CD4-positive, alpha-beta T cell treated with Interleukin-6 at 100 ng/mL for 8 hours (primary cell): ENCODE measurements at places on chromosomes 3 and 15.

GRCh38 chr3:163328680-163329079 lies 1749.6 kb downstream of the SI start:
- no peak for DNase-seq

GRCh38 chr3:188053710-188054380 lies 100.1 kb upstream of the LPP start:
- no peak for DNase-seq

GRCh38 chr15:90174140-90174875 lies 26.8 kb upstream of the SEMA4B start:
- DNase-seq = no peak

DNA sequence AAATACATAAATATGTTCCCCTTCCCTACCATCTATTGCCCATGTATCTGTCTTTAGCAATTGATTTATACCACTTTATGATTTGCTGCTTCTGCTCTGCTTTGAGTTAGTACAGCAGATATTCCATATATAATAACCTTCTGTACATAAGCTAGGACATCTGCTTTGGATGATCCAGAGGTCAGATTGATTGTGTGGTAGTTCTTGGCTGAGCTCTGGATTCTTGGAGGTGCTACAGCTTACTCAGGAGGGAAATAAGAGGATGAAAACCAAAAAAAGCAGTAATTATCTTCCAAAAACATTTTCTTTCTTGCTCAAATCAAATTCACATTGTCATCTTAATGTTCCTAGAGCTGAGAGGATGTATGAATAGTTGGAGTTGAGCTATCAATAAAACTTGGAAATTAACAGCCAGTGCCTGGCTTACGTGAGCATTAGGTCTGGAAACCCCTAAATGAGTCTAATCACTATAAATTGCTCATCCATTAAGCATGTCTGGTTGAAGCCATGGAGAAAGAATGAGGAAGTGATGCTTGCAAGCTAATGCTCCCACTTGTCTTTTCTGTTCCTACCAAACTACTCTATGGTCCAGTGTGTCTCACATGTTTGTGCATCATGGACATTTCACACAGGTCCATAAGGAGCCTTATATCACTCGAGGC lies 36.3 kb upstream of the TMEM42 start:
- DNase-seq = no peak

DNA sequence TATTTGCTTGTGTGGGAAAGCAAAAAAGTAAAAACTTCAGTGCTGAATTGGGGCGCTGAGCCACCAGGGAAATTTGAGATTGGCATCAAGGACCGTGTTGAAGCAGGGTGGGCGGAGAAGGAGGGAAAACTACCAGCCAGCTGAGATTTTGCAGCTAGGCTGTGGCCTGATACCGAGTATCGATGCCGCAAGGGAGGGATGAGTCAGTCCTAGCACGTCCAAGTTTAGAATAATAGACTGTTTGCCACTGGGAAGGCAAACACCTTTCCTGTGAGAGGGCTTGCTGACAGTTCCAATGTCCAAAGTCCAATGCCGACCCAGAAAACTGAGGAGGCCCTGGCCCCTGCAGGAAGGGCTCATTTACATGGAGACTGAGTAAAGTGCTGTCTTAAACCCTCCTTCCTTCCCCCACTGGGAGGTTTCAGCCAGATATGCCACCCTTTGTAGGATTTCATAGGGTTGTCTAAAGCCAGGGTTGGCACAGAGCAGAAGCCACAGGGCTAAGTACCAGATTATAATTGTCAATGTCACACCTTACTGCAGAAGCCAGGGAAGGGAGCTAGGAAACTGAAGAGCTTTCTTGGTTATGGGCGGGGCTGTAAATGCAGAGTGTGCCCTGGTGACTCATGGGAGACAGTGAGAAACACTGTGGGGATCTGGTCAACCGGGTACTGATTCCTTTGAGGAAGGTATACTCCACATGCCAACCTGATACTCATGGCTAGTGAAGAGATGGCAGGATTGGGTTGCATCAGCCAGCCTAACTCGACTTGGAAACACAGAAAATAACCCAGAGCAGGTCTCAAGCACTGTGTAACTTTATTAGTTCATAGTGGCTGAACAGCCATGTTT lies 28.4 kb upstream of the PIK3CB start:
- no peak for DNase-seq

GRCh38 chr3:171566803-171567422 lies 106.7 kb upstream of the TNIK start:
- DNase-seq = peak; percentile 54

DNA sequence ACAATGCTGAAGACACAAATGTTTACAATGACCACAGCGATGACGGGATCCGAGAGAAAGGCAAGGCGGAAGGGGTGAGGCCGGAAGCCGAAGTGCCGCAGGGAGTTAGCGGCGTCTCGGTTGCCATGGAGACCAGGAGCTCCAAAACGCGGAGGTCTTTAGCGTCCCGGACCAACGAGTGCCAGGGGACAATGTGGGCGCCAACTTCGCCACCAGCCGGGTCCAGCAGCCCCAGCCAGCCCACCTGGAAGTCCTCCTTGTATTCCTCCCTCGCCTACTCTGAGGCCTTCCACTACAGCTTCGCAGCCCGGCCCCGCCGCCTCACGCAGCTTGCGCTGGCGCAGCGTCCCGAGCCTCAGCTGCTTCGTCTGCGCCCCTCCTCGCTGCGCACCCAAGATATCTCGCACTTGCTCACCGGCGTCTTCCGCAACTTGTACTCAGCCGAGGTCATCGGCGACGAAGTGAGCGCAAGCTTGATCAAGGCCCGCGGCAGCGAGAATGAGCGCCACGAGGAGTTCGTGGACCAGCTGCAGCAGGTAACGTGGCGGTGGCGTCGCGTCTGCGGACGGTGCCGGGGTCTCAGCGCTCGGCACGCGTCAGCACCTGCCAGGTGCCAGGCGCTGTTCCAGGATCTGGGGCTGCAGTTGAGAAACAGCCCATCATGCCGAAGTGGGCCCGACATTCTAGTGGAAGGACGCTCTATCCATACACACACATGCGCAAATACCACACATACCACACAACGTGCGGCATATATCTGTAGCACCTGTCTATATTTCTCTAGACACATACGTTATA lies at the start of gene DLEC1:
Gene DLEC1 (plus strand): TSS at position 108 of the 798 bp plus-strand sequence. CDS start 18 bp downstream, at position 126.
- DNase-seq = peak; percentile 88

- DNase-seq = no peak
Observed at GRCh38 chr3:100083209-100083608, 31.1 kb downstream of the FILIP1L start.

GRCh38 chr3:161049683-161050248 lies 55.4 kb downstream of the B3GALNT1 start:
- no peak for DNase-seq

- no peak for DNase-seq
Observed at GRCh38 chr15:61764141-61764540, 296.1 kb downstream of the VPS13C start.

- no peak for DNase-seq
Observed at GRCh38 chr15:59369597-59369996, 3.1 kb downstream of the MYO1E start.

DNA sequence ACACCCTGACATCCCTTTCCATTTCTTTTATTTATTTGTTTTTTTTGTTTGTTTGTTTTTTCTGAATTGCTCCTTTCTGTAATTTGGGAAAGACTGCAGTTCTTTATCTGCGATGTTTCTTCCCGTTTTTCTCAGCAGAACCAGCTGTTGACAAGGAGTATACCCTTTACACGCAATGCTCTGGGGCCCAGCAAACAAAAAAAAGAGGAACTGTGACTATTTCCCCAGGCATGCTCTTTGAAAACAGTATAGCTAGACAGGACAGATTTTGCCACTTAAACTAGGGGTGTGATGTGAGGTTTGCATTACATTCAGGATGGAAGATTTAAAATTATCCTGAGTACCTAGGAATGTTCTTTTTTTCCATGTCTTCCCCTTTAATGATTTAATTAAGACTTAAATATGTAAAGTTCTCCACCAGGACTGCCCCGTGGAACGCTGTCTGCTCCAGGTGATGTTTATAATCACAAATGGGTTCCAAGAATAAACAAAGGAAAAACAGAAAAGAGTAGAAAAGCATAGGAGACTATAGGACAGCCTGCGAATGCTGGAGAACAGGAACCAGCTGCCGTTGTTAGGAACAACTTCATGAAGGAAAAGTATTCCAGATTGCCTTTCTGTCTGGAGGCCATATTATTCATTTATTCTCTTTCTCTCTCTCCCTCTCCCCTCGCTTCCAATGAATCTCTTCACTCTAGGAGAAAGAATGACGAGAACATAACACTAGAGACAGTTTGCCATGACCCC lies 43.3 kb downstream of the TGFBR2 start:
- no peak for DNase-seq

DNA sequence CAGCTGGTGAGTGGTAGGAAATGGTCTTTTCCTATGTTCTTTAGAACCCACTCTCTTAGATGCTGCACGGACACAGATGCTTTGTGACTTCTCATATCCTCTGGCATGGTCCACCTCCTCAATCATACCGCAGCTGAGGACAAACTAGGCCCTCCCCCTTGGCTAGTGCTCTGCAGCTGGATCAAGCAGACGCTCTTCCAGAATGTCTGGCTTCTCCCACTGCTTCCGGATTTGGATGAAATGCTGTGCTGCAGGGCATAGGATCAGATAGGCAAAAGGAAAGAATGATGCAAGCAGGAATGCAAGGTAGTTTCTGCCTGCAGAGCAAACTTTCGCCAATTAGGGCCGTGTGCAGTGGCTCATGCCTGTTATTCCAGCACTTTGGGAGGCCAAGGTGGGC lies 75.7 kb upstream of the SLC4A7 start:
- no peak for DNase-seq

GRCh38 chr3:67381667-67382272 lies 272.6 kb downstream of the SUCLG2 start:
- DNase-seq = no peak

DNA sequence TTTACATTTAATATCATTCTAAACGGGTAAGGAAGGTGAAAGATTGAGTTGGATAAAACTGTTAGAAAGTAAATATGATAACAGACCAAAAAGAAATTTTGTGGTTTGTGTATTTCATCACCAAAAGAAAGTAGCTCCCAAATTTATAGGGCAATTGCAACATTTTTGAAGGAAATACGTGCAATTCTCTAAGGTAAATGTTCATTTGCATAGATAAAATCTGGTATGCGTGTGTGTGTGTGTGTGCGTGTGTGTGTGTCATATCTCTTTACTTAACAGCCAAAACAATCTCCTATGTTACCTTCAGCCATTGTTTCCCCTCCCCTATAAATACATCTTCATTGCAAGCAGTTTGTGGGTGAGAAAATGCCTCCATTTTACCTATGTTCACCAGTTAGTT lies 208.4 kb downstream of the TNIK start:
- peak; percentile 21 for DNase-seq

DNA sequence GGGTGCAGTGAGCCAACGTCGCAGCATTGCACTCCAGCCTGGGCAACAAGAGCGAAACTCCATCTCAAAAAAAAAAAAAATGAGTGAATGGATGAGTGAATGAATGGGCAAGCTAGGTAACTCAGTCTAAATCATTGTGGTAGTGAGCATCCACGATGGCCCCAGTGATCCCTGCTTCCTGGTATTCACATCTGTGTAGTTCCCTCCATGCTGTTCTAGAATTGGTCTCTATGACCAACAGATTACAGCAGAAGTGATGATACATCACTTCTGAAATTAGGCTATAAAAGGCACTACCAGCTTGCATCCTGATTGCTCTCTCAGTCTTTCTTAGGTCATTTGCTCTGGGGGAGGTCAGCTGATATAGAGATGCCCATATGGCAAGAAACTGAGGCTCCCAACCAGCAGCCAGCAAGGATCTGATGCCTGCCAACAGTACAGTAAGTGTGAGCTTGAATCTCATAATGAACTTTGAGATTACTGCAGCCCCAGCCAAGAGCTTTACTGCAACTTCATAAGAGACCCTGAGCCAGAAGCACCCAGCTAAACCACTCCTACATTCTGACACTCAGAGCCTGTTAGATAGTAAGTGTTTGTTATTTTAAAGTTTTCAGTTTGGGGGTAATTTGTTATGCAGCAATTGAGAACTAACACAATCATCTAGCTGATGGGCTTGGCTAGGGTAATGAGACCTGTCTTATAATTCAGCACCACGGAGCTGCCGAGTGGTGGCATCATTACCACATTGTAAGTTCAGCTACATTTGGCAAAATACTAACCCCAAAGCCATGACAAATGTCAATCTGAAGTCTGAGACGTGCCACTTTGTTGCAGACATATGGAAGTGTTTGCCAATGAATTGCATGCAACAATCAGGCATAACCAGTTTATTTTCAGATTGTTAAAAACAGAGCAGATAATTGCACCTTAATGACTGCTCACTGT lies 53.0 kb downstream of the KLHL6 start:
- DNase-seq = no peak

GRCh38 chr15:75309711-75310110 lies 26.2 kb upstream of the COMMD4 start:
- DNase-seq = no peak

GRCh38 chr3:32778389-32778788 lies 39.4 kb upstream of the TRIM71 start:
- DNase-seq = no peak

DNA sequence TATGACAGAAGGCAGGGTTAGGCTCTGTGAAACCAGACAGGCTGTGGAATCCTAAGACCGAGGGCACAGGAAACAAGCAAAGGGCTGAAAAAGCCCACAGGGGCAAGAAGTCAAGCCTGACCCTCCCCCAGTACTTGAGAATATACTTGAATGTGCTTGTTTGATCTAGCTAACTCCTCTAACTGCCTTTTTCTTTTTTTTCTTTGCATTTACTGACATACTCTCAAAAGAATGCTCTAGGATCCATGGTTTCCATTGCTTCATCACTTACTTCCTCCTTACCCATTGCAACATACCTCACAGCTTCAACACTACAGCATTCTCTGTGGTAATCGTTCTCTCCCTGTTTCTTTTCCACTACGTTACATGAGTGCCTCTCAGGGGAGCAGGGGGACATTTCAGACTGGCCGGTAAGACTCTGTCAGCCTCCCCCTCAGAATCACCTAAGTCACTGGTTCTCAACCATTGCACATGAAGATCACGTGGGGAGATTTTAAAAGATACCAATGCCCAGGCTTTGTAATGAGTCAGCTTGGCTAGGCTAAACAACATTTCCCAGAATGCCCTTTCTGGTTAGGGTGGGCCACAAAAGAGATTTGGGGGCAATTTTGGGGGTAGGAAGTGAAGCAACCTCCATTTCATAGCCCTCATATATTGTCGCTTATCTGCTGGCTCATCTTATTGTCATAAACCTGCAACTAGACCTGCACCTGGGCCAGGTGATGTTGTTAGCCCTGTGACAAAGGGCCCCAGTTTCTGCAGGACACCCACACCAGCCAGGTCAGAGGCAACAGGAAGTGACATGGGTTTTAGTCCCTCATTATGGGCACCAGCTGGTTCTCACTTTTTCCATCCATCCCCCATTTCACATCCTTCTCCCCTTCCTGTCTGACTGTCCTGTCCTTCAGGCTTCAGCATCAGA lies 24.6 kb upstream of the RSL24D1 start:
- no peak for DNase-seq

DNA sequence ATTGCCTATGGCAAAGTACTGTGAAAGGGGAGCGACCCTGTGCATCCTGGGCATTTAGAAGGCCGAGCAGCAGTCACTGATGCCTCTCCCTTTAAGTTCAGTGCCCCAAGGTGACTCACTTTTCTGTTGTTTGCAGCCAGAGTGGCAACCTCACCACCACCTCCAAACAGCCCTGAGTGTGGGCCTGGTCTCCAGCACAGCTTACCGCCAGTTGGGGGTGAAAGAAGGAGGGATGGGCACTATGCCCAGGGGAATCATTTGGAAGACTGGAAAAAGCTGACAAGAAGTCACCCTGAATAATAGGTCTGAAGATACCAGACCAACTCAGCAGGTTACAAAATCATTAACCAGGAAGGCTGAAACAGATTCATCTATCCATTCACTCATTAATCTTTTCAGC lies 571.8 kb downstream of the EPHB1 start:
- DNase-seq = no peak

- no peak for DNase-seq
Observed at GRCh38 chr3:163812006-163812405, 1266.3 kb downstream of the SI start.

- no peak for DNase-seq
Observed at GRCh38 chr15:71800835-71801745, 9.3 kb upstream of the NR2E3 start.
